Naive B cell (primary cell): ENCODE measurements at places on chromosomes 16 and 17. TPM values are rescaled to one million over a fixed set of nuclear protein-coding genes. Genes with fewer than 3 reads are reported as not detected.

The CDRT15 gene
- not detected for polyA plus RNA-seq

The KIFC3 gene
- not detected for polyA plus RNA-seq

- peak; percentile 35 for DNase-seq
These were observed 13.5 kb upstream of the ABAT start for GRCh38 chr16:8660841-8661301.

DNA sequence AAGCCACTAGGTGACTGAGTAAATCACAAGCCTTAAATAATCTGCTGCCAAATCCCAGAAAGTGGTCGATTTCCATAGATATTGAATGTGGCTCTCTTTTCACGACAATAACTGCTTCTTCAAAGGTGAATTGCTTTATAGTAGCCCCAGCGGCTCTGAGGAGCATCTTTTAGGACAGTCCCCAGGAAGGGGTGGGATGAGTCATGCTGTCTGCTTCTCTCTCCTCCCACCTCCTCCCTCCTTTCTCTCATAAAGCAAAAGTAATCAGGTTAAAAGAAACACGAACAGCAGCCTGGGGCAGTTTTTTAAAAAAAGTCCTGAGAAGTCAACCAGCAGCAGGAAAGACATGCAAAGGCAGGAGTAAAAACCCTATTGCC is 1.8 kb downstream of the KIAA0513 start:
- no peak for DNase-seq

- DNase-seq, result no peak
These were observed 48.4 kb downstream of the AKAP1 start for GRCh38 chr17:57133486-57133885.

DNA sequence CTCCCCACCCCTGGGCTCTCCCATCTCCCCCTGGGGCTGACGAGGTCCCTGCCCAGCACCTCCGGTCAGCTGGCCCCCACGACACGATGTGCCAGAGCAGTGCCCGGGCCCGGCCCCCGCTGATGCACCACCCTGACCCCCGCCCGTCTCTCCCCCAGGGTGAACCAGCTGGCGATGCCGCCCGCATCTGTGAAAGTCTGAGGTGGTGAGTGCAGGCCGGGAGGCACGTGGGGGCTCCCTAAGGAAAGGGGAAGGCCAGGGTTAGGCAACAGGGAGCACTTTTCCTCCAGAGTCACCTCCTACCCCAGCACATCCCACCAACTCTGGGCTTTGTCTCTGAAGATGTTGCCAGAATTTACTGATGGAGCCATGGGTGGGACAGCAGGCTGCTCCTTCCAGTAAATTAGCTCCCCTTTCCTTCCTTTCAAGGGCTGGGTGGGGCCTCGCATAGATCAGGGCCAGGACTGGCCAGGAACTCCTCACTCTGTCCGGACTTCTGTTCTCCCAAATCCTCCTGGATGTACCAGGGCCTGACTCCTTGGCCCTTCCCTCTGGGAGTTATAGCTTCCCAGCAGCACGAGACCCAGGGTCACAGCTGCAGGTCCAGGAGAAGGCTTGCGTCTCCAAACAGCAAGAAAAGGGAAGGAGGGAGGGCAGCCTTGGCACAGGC is 18.3 kb downstream of the MYBBP1A start:
- DNase-seq, result no peak

DNA sequence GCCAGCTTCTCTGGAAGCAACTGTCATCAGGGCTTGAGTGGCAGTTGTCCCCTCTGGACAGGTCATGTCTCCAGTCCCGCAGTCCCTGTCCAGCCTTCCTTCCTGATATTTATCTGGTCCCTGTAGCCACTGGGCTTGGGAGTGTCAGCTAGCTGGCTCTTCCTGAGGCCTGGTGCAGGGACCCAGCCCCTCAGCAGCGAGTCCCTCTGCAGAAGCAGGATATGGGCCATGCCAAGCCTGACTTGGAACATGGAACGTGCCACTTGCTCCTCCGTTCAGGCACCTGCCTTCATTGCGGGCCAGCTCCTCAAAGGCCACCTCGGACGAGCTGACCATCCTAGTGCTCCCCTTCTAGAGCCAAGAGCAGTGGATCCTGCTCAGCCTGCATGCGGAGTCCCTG is 26.3 kb downstream of the DRC3 start:
- DNase-seq, result no peak
